HCT116 (cell line): ENCODE measurements at places on chromosomes 11 and 22. TPM values are rescaled to one million over a fixed set of nuclear protein-coding genes. Genes with fewer than 3 reads are reported as not detected.

- no peaks in the 10 kb centered on the region for H3K4me1 ChIP-seq
- no peak for DNase-seq
- H3K27me3 ChIP-seq: no peaks in the 10 kb centered on the region
- no peak overlapping the region for H3K27ac ChIP-seq
Observed at GRCh38 chr11:102833731-102834130, 9.7 kb downstream of the MMP3 start.

Gene NCR3LG1
- 1.5 TPM for total RNA-seq

Gene SYT12
- total RNA-seq: 4.3 TPM

- no peaks in the 10 kb centered on the region for H3K4me1 ChIP-seq
- no peak overlapping the region for H3K4me3 ChIP-seq
- no peak overlapping the region for H3K27ac ChIP-seq
Observed at GRCh38 chr11:11788063-11788710, 53.6 kb upstream of the USP47 start.

DNA sequence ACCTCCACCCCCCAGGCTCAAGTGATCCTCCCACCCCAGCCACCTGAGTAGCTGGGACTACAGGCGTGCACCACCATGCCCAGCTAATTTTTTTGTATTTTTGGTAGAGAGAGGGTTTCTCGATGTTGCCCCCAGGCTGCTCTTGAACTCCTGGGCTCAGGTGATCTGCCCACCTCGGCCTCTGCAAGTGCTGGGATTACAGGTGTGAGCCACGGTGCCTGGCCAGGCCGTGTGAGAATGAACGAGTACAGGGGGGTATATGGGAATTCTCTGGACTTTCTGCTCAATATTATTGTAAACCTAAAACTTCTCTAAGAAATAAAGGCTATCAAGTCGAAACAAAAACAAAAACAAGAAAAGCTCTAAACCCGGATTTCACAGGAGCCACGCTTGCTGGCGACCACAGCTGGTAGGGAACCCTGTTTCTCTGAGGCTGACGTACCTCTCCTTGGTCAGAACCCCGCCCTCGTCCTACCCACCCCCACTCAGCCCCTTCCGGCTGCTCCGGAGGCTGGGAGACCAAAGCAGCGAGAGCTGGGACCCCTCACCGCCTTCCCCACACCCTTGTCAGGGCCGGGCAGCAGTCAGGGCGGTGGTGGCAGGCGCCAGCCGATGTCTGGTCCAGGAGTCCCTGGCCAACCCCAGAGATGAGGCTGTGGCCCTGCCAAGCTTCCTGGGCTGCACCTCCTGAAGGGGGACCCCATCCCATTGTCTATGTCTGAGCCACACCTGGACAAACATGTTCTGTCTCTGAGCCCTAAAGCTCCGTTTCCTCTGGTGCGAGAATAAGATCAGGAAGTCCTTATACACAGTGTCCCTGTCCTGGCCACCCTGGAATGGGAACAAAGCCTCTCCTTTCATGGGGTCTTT, 52.1 kb downstream of the LINC01488 start:
- H3K27ac ChIP-seq: no peak overlapping the region
- no peaks in the 10 kb centered on the region for H3K27me3 ChIP-seq
- no peaks in the 10 kb centered on the region for H3K36me3 ChIP-seq
- DNase-seq: no peak
- H3K4me3 ChIP-seq: no peak overlapping the region
